ENCODE measurements at places on chromosomes 3 and 15.

DNA sequence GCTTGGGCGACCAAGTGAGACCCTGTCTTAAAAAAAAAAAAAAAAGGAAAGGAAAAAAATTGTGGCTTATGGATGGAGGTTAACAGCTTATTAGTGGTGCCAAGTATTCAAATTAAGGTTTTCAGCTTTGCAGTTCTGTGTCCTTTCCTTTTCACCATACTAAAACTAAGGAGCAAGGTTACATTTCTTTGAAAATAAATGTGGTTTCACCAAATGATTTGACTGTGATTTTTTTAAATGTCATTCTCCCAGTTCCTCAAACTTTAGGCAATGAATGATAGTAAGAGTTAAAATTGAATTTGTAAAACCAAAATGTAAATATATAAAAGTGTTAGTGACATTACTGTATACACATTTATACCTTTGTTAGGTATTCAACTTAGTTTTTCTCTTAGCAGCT is 9.6 kb downstream of the CHRNA5 start:
- DNase-seq = no peak

DNA sequence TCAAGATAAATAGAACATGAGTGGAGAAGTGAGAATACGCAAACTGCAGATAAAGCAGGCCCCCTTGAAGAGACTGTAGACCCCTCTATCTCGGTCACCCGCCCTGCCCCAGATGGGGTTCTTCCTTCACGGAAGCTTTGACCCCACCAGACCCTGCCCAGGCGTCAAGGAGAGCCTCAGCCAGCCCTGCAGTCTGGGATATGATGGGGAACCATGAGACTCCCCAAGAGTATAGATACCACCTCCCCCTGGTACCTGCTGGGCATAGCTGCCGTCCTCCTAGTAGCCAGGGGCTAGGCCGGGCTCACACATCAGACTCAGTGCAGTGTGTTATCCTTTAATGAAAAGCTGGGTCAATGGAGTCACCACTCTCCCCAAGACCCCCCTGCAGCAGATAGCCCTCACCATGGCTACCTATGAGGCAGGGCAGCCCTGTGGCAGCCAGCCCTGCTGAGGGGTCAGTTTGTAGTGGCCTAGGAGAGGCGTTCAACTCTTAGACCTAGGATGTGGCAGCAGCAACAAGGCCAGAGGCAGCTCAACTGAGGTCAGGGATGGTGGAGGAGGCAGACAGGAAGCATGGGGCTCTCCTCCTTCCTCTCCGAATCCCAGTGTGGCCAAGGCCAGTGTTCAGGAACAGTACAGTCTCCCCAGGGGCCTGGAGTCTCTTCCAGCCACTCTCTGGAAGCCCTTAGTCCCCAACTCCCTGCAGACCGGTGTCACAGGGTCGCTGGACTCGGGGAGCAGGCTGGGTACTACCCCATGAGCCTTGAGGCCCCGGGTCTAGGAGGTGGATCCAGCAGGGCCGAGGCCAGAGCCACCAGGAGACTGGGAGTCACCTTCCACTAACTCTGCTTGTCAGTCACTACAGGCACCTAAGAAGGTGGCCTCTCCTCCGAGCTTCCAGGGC is 26.1 kb downstream of the PLXNB1 start:
- no peak for DNase-seq

- DNase-seq = no peak
Observed at GRCh38 chr3:151366993-151367392, 17.6 kb downstream of the P2RY12 start.

- DNase-seq = no peak
Observed at GRCh38 chr3:105835606-105836005, 33.2 kb downstream of the CBLB start.

- DNase-seq = no peak
Observed at GRCh38 chr3:156211583-156211982, 91.2 kb downstream of the KCNAB1 start.

GRCh38 chr3:63921741-63922482 is 9.7 kb upstream of the SCAANT1 start:
- no peak for DNase-seq

- DNase-seq = no peak
Observed at GRCh38 chr15:100981086-100981485, 61.9 kb downstream of the LRRK1 start.

DNA sequence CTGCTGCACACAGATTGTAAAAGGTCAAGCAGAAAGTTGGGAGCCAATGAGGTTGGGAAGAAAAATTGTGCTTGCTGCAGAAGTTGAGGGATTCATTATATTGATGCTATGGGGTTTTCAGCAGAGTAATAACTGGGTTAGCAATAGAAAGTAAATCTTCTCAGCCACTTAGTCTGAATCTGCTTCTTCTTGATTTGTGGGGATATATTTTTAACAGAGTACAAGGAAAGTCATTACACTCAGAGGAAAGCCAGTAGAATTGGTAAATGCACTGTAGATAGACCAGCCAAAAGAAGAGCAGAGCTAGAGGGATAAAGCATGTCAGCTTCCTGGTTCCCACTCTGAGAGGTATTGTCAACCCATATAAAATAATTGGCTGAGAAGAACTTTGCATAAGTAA is 663.6 kb downstream of the NLGN1 start:
- no peak for DNase-seq

GRCh38 chr3:46968783-46969428 is 7.6 kb downstream of the CCDC12 start:
- DNase-seq = no peak

All from activated gamma-delta T cell (primary cell).